Fibroblast of skin of scalp (primary cell): ENCODE measurements at places on chromosomes 2 and 18.

GRCh38 chr2:175698061-175698460 is 304.0 kb downstream of the LNPK start:
- DNase-seq: no peak

- no peak for DNase-seq
Observed at GRCh38 chr2:221554769-221555493, 17.2 kb downstream of the EPHA4 start.

- peak; percentile 72 for DNase-seq
Observed at GRCh38 chr2:222756951-222757650, 85.6 kb downstream of the MOGAT1 start.

- DNase-seq: peak; percentile 84
Observed at GRCh38 chr2:85935746-85936208, 47.0 kb upstream of the ST3GAL5 start.

- peak; percentile 93 for DNase-seq
Observed at GRCh38 chr2:19738707-19739106, 163.1 kb downstream of the TTC32 start.

GRCh38 chr2:107697385-107697784 is 129.3 kb upstream of the RGPD4 start:
- DNase-seq: peak; percentile 7

DNA sequence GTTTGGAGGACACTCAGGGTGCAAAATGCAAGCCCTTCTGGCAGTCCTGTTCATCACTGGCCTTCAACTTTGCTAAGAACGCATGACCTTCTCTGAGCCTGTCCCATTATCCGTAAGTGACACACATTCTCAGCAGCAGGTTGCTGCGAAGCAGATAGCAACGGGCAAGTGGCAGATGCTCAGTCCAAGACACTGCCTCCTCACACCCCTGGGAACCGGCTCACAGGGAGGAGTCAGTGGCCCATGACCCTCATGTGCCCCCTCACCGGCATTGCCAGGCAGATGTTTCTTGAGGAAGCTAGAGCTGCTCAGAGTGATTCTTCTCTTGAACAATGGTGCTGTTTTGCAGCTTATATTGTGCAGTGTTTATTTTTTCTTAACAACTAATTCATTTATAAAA is 737.2 kb upstream of the HS6ST1 start:
- DNase-seq: no peak

DNA sequence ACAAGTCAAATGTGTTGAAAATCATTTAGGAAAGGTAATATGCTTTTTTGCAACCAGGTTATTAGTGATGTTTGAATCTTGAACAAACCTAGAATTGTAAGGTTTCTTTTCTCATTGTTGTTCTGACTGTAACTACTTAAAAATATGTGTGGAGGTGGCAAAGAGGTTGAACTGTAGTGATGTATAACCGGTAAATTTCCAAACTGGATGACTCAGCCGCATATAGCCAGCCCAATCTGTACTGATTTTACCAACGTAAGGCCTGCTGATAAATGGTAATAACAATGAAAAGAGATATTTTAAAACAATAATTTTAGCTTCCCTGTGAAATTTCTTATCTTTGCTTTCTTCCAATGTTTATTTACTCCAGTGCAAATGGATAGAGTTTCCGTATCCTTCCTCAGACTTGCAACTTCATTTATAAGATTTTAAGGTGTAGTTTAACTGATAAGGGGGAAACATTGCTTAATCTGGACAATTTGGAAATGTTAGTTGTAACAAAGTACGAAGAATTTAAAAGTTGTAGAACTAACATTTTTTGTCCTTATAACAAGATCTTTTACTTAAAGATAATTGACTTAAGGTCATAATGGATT is 1170.4 kb upstream of the ZEB2 start:
- DNase-seq: no peak

DNA sequence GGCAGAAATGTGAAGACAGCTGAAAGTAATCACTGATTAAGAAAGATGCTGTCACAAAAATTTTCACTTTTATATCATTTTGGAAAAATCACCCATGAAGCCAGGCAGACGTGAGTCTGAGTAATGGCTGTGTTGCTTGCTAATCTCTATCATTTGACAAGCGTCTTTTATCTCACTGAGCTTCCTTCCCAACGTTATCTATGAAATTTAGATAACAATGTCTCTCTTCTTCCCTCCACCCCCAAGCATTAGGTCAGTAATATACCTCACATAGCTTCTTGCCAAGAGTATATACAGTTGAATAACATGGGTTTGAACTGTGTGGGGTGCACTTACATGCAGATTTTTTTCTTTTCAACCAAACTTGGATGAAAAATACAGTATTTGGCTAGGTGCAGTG is 388.6 kb upstream of the NRXN1 start:
- DNase-seq: no peak

GRCh38 chr18:40984856-40985255 is 970.2 kb upstream of the PIK3C3 start:
- DNase-seq: no peak

DNA sequence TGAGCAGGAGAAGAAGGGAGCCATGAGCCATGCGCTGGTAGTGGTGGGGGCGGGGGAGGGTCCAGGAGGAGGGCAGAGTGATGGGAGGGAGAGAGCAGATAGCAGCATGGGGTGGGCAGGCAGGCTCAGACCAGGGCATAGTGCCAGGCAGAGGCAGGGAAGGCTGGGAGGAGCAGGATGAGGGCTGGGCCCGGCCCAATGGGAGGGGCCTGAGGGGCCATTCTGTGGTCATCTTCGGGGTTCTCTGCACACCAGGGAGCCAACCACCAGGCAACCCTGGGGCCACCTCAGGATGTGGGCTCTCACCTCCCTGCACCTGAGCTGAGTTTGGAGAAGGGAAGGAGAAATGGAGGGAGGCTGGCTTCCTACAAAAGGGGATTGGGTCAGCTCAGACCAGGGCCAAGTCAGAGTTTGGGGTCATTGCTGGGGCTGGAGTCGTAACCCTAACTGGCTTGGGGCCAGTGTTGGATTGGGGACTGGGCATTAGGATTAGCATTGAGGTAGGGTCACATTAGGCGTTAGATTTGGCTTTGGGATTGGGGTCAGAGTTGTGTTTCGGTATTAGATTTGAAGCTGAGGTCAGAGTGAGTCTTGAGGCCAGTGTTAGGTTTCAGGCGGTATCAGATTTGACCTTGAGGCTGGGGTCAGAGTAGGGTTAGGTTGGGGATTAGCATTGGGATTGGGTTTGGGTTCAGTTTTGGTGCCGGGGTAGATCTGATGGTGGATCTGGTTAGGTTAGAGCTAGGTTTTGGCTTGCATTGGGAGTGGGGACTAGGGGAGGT is 11.2 kb downstream of the VIL1 start:
- no peak for DNase-seq
